CD4-positive, alpha-beta memory T cell (primary cell): ENCODE measurements at places on chromosomes 7 and 10.

- DNase-seq, result no peak
Observed at GRCh38 chr10:131902211-131902610, 1.4 kb downstream of the PPP2R2D start.

- DNase-seq, result no peak
Observed at GRCh38 chr7:47591655-47592572, 10.0 kb upstream of the TNS3 start.

GRCh38 chr7:105024734-105025133, 10.7 kb downstream of the KMT2E start:
- DNase-seq, result no peak

DNA sequence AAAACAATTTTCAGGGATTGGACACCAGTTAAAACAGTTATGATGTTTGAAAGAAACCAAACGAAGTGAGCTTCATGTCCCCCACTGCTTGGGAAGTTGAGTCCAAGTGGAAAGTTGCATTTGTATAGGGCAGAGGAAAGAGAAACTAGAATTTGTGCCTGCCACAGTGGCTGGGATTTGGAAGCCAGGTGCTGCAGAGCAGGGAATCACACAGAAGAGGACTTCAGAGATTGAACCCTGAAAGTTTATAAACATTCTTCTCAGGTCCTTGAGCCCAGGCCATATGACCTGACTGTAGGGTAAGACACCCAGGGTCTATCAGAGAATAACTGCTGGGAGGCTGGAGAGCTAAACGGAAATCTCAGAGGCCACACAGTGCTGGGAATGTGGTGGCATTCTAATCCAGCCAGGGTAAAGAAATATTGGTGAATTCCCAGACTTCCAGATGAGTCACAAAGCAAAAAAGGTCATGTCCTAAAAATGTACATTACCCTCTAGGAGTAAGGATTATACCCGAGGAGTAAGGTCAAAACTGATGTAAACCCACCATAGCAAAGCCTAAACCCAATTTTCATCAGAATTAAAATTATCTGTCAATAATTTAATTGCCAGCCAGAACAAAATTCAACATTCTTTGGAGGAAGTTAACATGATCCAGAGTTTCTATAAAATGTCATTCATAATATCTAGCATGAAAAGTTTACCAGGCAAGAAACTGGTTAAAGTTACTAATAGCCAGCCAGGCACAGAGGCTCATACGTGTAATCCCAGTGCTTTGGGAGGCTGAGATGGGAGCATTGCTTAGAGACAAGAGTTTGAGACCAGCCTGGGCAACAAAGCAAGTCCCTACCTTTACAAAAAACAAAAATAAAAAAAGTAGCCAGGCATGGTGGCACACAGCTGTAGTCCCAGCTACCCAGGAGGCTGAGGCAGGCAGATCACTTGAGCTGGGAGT, 31.2 kb downstream of the TOMM7 start:
- DNase-seq, result no peak

DNA sequence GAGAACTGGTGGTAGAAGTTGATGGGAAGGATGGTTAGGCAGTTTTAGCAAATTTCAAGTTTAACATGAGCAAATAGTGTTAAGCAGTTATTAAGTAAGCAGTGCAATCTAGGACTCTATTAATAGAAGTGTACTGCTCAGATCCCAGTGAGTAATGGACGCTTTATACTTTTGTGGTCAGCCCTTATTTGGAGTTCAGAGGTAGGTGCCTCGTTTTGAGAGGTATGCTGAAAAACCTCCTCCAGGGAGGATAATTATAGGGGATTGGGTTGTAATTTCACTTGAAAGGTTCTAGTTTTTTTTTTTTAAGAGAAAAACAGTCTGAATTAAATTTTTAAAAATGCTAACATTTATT, 33.5 kb upstream of the CCDC7 start:
- no peak for DNase-seq

DNA sequence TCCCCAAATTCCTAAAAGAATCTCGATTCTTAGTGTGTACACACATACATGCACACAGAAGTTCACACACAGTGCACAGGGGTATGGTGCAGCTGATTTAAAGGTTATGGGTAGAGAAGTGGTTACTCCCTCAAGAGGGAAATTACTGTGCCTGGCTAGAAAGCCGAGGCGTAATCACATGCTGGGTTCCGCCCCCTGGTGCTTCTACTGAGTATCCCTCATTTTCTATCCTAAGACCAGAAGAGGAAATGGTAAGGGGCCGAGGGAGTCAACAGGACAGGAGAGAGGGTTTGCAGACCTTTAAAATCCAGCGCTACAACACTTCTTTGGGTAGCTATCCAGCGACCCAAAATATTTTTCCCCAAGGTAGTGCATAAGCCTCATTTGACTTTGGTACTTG, 147.3 kb upstream of the TMEM196 start:
- DNase-seq, result no peak

GRCh38 chr10:86227501-86228258, 138.9 kb downstream of the GRID1 start:
- DNase-seq, result no peak

- DNase-seq, result no peak
Observed at GRCh38 chr7:69811476-69812308, 213.4 kb downstream of the AUTS2 start.

DNA sequence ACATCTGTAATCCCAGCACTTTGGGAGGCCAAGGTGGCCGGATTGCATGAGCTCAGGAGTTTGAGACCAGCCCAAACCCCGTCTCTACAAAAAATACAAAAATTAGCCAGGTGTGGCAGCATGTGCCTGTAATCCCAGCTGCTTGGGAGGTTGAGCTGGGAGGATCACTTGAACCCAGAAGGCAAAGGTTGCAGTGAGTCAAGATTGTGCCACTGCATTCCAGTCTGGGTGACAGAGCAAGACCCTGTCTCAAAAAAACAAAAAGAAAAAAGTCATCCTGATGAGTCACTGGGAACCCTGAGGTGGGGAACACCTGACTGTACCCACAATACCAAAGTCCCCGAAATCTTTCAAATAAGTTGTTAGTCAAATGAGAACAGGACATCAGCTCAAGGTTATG, 80.0 kb downstream of the NEBL start:
- no peak for DNase-seq

DNA sequence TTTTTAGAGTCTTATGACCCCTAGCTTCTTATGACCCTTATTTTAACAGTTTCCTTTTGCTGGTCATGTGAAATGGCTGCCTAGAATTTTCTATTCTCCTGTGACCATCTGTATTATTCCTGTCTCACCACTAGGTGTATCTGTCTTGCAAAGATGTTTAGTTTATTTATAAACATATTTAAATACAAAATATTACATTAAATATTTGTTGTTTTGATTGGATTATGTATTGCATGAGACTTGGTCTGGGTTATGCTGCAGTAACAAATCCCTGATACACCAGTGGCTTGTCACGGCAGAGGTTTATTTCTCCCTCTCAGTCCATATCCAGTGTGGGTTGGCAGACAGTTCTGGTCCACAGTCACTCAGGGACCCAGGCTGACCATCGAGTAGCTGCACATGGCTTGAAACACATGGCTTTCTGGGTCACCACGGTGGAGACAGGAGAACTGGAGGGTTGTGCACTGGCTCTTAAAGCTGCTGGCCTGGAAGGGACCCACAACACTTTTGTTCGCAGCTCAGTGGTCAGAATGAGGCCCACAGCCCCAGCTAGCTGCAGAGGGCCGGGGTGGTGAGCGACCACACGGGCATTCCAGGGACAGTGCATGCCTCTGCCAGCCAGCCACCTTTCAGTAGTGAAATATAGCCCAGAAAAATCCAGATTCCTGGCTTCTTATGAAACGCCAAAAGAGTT, 7.4 kb downstream of the RASSF4 start:
- DNase-seq, result no peak

GRCh38 chr10:101214446-101215396, 14.5 kb downstream of the LBX1 start:
- peak; percentile 63 for DNase-seq

DNA sequence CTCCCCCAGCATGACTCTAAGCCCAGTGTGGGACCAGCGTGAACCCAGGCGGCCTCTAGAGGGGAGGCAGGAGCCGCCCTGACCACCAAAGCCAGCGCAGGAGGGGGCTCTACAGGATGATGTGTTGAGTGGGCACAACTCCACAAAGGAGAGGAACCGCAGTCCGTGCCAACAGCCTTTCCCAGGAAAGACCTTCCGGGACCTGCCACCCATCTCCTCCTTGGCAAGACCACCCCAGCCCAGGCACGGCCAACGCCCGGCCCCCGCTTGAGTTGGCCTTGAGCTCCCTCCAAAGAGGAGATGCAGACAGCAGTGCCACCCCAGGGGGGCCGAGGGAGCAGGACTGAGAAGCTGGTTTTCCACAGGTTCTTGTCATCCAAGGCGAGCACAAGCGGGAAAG, 38.9 kb downstream of the PTPRN2 start:
- DNase-seq, result no peak

DNA sequence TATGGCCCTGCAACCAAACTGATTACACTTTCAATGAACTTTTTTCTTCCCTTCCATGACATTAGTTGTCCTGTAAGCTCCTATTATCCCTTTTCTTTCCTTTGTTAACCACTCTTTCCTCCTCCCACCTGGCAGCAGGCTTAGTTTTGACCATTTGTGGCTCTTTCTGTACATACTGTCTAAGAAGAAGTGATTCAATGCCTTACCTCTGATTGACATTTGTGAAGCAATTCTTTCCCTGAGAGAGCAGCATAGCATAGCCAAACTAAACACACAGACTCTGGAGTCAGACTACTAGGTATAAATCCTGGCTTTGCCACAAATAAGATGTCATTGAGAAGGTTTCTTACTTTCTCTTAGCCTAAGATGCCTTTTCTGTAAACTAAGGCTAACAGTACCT, 48.9 kb downstream of the AHR start:
- DNase-seq, result no peak

GRCh38 chr10:110076559-110077318, 69.0 kb downstream of the ADD3 start:
- DNase-seq, result peak; percentile 59

DNA sequence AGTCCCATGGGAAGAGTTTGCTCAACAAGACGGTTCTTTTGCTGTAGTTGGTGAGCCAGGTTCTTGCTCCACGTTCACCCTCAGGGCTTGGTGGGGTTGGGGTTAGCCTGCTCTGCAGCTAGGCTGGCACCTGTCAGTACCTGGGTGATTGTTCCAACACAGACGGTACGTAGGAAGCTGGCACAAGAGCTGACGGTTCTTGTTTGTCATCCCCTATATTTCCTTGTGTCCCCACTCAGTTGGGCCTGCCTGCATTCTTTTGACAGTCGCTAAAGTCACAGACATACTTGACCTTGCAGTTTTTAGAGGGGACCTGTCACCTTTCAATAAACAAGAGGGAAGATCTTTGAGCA, 40.2 kb upstream of the SYPL1 start:
- no peak for DNase-seq

DNA sequence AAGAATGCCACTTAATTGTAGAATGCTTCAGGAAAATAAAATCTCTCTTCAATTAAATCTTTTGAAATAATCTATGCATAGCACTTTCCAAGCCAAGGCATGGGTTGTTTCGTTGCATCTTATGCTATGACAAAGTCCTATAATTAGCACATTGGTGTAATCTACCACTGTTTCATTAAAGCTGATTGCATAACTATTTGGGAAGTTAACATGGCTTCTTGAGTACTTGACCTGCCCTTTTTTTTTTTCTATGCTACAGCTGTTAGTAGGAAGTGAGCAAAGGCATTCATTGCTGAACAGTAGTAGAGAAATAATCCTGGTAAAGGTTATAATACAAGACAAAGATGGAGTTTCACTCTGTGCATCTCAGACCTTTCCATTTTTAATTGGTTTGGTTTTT, 557.2 kb upstream of the CELF2 start:
- no peak for DNase-seq

DNA sequence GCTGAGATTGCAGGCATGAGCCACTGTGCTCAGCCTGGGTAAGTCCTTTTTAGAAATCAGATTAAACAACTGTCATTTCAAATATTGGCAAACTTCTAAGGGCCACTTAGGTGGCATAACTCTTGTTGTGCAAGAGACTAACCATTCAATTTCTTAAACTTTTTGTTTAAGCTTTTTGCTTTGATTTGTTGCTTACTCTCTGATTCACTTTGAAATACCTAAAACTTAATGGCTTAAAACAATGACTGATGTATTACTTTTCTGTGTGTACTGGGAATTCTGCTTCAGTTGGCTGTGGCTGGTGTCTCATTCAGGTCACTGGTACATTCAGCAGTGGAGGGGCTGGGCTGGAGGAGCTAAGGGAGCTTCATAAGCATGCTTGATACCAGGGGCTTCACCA, 28.9 kb downstream of the ZNF25 start:
- DNase-seq, result no peak

DNA sequence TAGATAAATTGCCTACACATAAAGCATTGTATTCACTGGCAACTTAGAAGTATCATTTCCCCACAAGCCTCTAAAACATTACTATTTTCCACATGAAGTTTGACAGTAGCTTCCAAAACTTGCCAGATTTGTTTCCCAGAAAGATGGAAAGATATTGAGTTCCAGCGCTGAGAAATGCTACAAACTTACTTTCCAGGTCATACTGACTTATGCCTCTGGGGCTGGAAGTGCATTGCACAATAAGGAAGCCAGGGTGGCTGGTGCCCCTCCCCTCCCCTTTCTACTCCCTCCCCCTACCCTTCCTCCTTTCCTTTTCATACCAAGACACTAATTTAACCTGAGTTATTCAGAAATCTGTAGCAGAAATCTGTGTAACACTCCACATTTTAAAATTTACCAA, 212.6 kb downstream of the WDR37 start:
- no peak for DNase-seq

- DNase-seq, result no peak
Observed at GRCh38 chr10:103458720-103459119, at the start of gene CALHM1. TSS of gene CALHM1 (minus strand) at chr10:103458900. CDS start at chr10:103458751, 149 bp downstream.

DNA sequence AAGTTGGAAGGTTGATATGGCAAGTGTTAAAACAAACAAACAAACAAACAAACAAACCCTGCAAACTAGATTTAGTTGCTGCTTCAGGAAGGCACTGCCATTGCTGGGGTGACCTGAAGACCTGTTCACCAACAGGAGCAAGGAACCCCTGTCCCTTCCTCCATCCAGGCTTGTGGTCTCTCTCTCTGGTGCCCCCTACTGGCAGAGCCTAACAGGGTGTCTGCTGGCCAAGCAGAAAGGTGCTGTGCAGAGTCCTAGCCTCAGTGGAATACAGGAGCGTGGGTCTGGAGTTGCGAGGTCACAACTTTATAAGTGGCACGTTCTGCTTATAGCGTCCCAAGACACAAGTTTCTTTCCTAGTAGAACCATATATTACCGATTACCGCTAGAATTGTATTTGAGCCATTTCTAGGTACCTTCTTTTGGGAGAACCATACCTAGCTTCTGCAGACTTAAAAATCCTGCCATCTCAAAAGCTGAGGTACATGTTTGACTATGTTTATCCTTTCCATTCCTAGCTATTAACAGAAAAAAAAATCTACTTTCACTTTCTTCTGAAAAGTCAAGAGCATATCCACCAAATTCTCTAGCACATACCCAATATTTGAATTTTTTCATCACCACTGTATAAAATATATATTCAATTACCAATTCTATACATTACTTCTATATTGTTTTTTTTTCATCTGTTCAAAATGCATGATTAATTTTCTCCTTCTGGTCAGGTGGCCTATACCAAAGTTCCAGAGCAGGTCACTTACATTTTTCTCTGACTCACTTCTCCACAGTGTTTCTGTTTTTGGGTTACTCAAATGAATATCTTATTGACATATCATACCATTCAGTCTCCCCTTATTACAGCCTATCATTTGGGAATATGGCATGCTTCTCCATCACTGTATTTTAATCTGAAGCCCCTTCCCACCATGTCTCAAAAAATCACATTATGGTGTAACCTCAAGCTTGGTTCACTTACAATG, 29.1 kb upstream of the CALD1 start:
- peak; percentile 64 for DNase-seq

- no peak for DNase-seq
Observed at GRCh38 chr7:116687801-116688201, 15.8 kb downstream of the MET start.
